ENCODE measurements at places on chromosomes 4 and X. TPM values are rescaled to one million over a fixed set of nuclear protein-coding genes. Genes with fewer than 3 reads are reported as not detected.

Gene TNMD
- not detected for total RNA-seq

- H3K27me3 ChIP-seq = no peaks in the 10 kb centered on the region
- H3K27ac ChIP-seq = peak overlapping the region; percentile 93
- peaks cover 75% of the 10 kb centered on the region for H3K4me1 ChIP-seq
Measured at GRCh38 chrX:107676559-107677378, 48.5 kb downstream of the PRPS1 start.

DNA sequence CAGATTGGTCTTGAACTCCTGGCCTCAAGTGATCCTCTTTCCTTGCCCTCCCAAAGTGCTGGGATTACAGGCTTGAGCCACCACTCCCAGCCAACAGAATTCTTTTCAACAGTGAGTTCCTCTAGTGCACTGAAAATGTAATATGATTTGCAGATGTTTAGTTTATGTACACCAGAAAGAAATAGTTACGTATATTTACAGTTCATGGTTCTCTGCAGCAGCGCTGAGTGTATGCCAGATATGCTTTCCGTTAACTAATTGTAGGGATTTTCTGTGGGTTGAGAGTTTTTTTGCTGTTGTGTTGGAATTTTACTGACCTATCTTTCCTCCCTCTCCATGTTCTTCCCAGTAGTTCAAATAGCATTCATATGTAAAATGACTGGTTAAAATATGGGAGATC lies 44.0 kb downstream of the GAB1 start:
- no peak for DNase-seq
- no peaks in the 10 kb centered on the region for H3K36me3 ChIP-seq
- H3K27ac ChIP-seq = no peak overlapping the region
- H3K4me1 ChIP-seq = no peaks in the 10 kb centered on the region

DNA sequence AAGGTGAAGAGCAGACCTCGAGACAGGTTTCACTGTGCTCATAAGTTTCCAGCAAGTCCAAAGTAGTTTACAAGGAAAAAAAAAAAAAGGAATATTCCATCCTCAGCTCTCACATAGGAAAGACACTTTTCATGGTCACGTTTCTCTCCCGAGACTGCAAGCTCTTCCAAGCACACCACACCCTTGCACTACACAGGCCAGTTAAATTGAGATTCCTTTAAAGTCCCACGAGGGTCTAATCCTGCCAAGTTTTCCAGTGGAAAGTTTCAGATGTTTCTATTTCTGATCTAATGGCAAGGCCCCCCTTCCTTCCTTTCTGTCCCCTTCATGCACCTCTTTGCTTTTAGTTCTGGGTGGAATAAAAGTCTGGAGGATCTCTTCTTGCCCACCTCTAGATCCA lies 67.9 kb upstream of the PCDH19 start:
- no peaks in the 10 kb centered on the region for H3K27me3 ChIP-seq
- DNase-seq = no peak
- H3K27ac ChIP-seq = no peak overlapping the region
- H3K4me1 ChIP-seq = no peaks in the 10 kb centered on the region
- H3K36me3 ChIP-seq = no peaks in the 10 kb centered on the region

- no peaks in the 10 kb centered on the region for H3K4me1 ChIP-seq
- H3K36me3 ChIP-seq = no peaks in the 10 kb centered on the region
- H3K27ac ChIP-seq = no peak overlapping the region
- no peak overlapping the region for H3K4me3 ChIP-seq
Measured at GRCh38 chrX:49977319-49978090, 55.1 kb downstream of the CLCN5 start.

GRCh38 chr4:41550308-41550707 lies 12.4 kb downstream of the LIMCH1 start:
- no peak for DNase-seq
- no peaks in the 10 kb centered on the region for H3K36me3 ChIP-seq
- no peaks in the 10 kb centered on the region for H3K27me3 ChIP-seq

Gene C1QTNF7
- not detected for total RNA-seq

DNA sequence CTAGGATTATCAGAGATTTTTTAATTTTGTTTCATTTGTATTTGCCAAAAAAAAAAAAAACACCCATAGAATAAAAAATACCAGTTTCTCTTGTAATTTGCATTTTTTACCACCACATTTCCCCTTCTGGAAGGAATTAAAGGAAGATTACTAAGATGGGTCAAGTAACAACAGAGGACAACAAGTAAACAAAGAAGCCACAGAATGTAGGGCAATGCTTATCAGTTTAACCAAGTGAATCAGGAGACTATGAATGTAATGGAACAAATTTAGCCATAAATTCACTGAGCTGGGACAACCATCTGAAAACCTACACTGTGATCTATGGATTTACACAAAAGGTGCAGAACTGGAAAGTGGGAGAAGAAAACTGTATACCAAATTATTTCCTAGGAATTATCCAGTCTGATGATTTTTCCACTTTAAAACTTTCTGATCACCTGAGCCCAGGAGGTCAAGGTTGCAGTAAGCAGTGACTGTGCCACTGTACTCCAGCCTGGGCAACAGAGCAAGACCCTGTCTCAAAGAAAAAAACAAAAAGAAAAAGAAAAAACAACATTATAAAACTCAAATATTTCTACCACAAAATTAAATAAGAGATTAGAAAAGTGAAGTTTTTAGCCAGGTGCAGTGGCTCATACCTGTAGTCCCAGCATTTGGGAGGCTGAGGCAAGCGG lies 32.4 kb downstream of the LRBA start:
- no peak overlapping the region for H3K4me3 ChIP-seq
- no peaks in the 10 kb centered on the region for H3K4me1 ChIP-seq
- H3K27ac ChIP-seq = no peak overlapping the region
- no peaks in the 10 kb centered on the region for H3K27me3 ChIP-seq

DNA sequence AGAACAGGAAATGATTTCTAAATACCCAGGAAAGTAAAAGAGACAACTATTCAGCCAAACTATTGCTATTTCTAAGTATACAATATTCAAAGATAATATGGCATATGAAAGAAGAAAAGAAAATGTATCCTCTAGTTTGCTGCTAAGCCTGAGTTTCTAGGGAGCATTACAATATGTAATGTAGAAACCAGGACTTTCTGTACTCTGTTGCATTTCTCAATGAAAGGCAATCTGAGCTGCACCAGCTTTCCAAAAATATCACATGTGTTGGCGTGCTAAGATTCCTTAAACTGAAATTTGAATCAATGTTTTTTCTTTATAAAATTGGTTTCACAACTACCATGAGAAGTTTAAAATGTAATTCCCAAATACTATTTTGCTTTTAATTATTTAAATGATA lies 129.6 kb downstream of the ANK2 start:
- no peak overlapping the region for H3K4me3 ChIP-seq
- no peak overlapping the region for H3K27ac ChIP-seq
- DNase-seq = no peak
- H3K36me3 ChIP-seq = no peaks in the 10 kb centered on the region
- H3K4me1 ChIP-seq = no peaks in the 10 kb centered on the region

DNA sequence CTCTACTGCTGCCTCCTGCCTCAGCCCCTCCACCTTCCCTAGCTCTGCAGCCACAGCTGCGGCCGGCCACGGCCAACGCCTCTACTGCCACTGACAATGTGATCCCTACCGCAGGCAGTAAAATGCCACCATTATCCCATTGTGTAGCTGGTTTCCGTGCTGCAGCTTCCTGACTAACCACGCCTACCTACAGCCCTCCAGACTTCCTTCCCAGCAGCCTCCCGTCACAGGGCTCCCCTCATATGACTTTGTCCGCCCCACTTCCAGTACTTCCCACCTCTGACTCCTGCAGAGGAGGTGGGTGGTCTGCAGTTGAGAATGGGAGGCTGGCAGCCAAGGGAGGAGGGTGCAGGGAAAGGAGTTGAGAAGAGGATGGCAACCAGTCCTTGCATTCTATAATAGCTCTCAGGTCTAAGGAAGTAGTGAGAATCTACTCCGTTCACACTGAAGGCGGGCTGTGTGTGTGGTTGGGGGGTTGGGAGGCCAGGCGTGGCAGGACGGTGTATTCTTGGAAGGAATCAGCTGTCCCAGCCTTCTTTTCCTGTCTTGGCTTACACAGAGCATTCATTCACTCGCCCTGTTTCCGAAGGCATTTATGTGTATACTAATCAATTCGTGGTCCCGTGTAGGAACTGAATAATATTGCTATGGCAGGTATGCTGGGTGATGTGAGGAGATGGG lies 33.1 kb upstream of the USP51 start:
- DNase-seq = no peak
- H3K4me3 ChIP-seq = no peak overlapping the region
- H3K27me3 ChIP-seq = no peaks in the 10 kb centered on the region
